ENCODE measurements at places on chromosomes 6 and 20.

GRCh38 chr20:35394271-35394670, 17.5 kb downstream of the UQCC1 start:
- DNase-seq, result no peak

GRCh38 chr20:64101731-64102621, 5.4 kb downstream of the NPBWR2 start:
- DNase-seq, result no peak

GRCh38 chr6:105359419-105360370, 43.2 kb downstream of the PREP start:
- DNase-seq, result no peak

- no peak for DNase-seq
These were observed 62.3 kb downstream of the MAP7 start for GRCh38 chr6:136487759-136488425.

DNA sequence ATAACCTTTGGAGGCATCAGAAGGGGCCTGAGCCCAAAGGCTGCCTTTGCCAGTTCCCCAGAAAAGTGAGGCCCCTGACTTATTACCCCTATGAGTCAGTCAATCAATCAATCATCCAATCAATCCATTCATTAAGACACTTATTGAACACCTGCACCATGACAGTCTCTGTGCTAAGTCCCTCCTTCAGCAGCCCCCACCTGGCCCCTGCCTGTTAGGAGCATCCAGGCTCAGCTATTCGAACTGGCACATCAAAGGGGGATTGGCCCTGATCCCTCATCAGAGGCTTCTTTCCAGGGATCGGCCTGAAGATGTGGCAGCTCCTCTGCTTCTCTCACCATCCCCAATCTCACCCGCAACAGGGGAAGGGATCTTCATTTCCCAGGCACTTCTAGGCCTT, 27.7 kb upstream of the VEGFA start:
- DNase-seq, result no peak

DNA sequence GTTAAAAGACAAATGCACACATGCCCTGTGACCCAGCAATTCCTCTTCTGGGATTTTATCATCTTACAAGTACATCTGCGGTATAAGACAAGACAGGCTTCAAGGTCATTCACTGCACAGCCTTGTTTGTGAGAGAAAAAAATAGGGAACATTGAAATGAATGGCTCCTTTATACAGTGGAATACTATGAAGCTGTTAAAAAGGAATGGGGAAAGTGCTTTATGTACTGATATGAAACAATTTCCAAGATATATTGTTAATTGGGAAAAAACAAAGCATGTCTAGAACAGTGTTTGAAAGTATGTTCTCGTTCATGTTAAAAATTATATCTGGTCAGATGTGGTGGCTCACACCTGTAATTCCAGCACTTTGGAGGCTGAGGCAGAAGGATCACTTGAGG, 25.4 kb downstream of the PDRG1 start:
- DNase-seq, result no peak

- DNase-seq, result no peak
These were observed 44.0 kb downstream of the LRFN2 start for GRCh38 chr6:40543146-40543545.

GRCh38 chr6:30062471-30063178, 1.6 kb downstream of the POLR1H start:
- DNase-seq, result no peak

DNA sequence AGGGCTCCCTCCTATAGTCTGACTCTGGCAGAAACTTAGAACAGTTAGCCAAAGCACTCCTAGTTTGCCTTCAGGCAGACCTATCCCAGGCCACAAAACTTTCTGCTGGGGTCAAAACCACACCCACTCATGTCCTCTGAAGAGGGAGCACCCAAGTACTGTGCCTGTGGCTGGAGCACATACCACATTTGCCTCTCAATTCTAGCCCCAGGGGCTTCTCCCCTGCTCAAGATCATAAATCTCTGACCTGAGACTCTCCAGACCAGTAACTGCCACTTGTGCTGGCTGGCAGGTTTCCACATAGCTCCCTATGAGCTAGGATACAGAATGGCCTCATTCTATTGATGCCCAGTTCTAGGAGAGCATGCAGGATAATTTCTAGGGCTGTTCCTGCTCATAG, 781.0 kb downstream of the EYS start:
- no peak for DNase-seq

DNA sequence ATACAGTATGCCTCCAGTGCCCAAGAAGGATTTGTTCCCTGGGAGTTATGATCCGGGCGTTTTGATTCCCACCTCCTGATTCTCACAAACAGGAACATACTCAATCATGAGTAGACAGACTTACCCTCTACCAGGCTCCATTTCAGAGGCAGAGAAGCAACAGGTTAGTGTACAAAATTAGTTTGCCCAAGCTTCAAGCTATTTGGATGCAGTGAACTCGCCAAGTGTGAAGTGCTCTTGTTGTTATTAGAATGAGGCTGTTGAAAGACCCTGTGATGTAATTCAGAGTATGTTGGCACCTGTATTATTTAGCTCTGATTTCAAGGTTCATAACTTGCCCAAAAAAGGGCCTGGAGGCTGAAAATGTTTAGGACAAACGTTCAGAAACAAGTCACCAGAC, 247.0 kb downstream of the PHACTR1 start:
- no peak for DNase-seq

DNA sequence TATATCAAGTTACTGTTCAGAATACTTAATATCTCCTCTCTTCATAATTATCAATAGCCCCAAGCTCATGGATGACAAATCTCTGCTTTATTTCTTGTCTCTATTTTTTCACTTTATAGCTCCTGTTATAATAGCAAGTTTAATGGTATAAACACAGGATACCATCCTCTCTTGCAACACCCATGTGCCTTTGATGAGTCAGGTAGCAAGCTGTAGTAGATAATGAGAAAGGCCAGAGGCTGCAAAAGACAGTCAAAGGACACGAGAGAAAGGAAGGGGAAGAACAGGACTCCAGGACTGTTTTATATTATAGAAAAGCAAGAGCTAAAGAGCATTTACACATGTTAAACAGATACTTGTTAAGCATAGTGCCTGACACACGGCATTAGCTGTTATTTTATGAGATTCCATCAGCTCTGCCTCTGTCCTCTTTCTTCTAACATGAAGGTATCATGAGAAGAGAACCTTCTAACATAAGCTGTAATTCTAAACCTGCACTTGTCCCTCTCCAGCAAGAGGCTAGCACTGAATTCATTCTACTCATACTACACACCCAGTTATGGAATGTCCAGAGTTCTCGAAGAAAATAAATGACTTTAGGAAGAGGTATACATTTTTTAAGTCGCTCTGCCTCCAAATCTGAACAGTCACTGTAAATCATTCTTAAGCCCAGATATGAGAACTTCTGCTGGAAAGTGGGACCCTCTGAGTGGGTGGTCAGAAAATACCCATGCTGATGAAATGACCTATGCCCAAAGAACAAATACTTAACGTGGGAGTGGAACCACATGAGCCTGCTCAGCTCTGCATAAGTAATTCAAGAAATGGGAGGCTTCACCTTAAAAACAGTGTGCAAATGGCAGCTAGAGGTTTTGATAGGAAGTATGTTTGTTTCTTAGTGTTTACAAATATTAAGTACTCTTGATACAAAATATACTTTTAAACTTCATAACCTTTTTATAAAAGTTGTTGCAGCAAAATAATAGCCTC, 45.0 kb downstream of the NT5E start:
- DNase-seq, result no peak

- no peak for DNase-seq
These were observed 202.8 kb downstream of the DLL1 start for GRCh38 chr6:170087941-170088581.

- no peak for DNase-seq
These were observed 47.2 kb upstream of the MICB start for GRCh38 chr6:31450751-31451150.

DNA sequence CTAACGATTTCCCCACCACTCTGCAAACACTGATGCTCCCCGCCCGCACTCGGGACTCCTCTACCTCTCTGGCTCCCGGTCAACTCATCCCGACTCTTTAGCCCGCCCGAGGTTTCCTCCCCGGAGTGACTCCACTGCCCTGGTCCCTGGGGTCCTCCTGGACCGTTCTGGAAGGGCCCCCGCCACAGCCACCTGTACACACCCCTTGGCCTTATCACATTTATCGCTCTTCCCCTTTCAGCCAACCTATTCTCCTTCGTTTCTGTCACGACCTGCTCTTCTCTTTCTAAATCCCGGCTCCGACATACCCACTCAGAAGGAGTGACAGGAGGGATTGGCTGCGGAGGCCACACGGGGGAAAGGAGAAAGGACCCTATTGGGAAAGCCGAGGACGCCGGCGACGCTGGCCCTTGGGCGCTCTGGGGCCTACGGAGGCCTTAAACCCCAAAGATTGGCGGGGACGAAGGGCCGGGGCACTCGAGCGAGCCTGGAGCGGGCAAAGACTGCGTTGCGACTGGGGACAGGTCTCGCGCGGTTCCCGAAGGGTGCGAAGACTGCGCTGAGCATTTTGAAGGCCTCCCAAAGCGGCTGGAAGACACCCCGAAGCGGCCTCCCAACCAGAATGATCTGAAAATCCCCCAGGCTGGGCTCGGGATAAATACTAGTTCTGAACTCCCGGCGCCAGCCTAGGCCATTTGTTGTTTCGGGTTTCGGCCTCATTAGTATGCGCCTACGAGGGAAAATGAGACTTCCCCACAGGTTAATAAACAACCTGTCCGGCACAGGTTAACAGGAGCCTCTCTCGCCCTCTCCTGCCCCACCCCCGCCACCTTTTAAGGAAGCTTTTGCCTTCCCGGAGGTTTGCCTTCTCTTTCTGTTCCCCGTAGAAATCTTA, 9.2 kb downstream of the SIM1 start:
- no peak for DNase-seq

GRCh38 chr6:166728884-166729530, 102.0 kb upstream of the RPS6KA2 start:
- DNase-seq, result no peak

DNA sequence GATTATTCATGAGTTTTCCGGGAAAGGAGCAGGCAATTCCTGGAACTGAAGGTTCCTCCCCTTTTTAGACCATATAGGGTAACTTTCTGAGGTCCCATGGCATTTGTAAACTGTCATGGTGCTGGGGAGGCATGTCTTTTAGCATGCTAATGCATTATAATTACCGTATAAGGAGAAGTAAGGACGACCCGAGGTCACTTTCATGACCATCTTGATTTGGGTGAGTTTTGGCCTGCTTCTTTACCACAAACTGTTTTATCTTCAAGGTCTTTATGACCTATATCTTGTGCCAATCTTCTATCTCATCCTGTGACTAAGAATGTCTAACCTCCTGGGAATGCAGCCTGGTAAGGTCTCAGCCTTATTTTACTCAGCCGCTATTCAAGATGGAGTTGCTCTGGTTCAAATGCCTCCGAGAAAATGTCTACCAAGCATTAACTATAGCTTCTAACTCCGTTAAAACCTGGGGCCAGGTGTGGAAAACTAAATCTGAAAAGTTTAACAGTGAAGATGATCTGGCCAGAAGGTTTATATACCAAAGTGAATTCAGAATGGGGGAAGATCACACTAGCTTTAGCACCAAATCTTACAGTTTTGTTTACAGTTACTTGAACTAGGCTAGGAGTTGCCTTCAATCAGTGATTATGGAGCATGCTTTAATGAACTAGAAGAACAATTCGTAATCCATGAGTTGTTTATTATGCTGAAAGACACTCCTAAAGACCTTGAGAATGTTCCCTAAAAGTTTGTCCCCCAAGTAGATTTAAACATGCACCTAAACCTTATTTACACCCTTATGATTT, 80.0 kb upstream of the TOP1 start:
- no peak for DNase-seq
